Endothelial cell (in vitro differentiated cells): ENCODE measurements at places on chromosomes 13 and 19. TPM values are rescaled to one million over a fixed set of nuclear protein-coding genes. Genes with fewer than 3 reads are reported as not detected.

Gene POU2F2
- total RNA-seq, result 5.7 TPM

Gene F2RL3
- 0.92 TPM for total RNA-seq

Gene RNF225
- total RNA-seq, result not detected

Gene KMT2B
- 51.7 TPM for total RNA-seq

Gene SH2D3A
- total RNA-seq, result 1.5 TPM

GRCh38 chr13:94431987-94432386 lies 47.5 kb downstream of the DCT start:
- no peak overlapping the region for H3K4me3 ChIP-seq
- peaks cover 5% of the 10 kb centered on the region for H3K4me1 ChIP-seq
- no peaks in the 10 kb centered on the region for H3K36me3 ChIP-seq
- H3K27ac ChIP-seq, result no peak overlapping the region

DNA sequence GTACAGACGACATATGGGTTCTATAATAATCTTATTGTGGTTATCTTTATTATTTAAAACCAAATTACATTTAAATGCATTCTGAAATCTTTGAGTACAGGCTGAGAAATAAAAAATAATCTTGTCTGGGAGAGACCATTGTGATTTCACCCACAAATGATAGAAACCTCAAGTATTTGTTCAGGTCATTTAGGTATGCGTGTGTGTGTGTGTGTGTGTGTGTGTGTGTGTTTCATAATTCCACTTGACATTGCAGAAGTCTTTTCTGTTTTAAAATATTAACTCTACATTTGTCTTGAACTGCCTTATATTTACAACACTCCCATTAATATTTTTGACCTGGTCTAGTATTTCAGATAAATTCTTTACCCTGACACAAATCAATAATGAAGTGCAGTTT lies 126.9 kb downstream of the SPRY2 start:
- H3K36me3 ChIP-seq, result no peaks in the 10 kb centered on the region
- DNase-seq, result no peak
- peaks cover 11% of the 10 kb centered on the region for H3K4me1 ChIP-seq
- H3K27ac ChIP-seq, result no peak overlapping the region
- H3K4me3 ChIP-seq, result no peak overlapping the region
- peaks cover 2% of the 10 kb centered on the region for H3K27me3 ChIP-seq

- H3K4me1 ChIP-seq, result no peaks in the 10 kb centered on the region
- no peaks in the 10 kb centered on the region for H3K27me3 ChIP-seq
- no peaks in the 10 kb centered on the region for H3K36me3 ChIP-seq
- no peak overlapping the region for H3K27ac ChIP-seq
These were observed 748.1 kb downstream of the DACH1 start for GRCh38 chr13:71118779-71119364.

GRCh38 chr13:27147530-27148170 lies 24.0 kb downstream of the USP12 start:
- no peak overlapping the region for H3K4me3 ChIP-seq
- no peak for DNase-seq
- H3K27me3 ChIP-seq, result peaks cover 4% of the 10 kb centered on the region
- no peak overlapping the region for H3K27ac ChIP-seq
- peaks cover 7% of the 10 kb centered on the region for H3K36me3 ChIP-seq
